GOT3 (cell line): ENCODE measurements at places on chromosomes 5 and 9.
A peak's percentile ranks its signal among the peaks of the same experiment; 100 is the strongest.

DNA sequence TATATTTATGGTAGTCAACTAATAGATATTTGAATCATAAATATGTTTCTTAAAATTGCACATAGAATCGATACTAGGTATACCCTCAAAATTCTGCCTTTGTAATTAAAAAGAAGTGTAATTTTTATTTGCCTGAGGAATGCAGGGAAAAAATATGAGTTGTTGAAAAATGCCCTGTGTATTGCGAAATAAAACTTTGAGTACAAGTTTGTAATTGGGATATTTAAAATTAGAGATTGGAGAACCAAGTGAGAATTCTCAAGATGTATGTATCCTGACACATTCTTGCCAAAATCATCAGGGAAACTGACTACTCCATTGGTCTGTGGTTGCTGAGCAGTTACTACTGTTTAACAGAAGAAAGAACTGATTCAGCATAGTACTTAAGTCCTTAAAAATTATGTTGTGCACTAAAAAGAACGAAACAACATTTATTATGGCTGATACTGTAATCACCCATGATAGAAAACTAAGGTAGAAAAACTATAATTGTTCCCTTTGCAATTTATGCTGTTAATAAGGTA, 36.0 kb downstream of the ST8SIA4 start:
- no peak for DNase-seq

DNA sequence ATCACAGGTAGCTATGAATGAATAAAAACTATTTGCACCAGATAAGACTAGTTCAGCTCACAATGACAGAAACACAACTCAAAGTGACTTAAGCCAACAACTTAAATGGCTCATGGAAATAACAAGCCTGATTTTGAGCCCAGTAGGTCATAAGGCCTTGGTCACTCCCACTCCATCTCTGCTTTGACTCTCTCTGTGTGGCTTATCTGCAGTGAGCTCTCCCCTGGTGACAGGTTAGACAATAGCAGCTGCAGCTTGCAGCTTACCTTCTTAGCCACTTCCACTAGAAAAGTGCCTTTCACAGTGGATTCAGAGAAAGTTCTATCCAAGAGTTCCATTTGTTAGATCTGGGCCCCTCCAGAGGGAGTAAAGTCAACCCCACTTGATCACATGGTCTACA, 315.7 kb downstream of the RAB3C start:
- no peak for DNase-seq

DNA sequence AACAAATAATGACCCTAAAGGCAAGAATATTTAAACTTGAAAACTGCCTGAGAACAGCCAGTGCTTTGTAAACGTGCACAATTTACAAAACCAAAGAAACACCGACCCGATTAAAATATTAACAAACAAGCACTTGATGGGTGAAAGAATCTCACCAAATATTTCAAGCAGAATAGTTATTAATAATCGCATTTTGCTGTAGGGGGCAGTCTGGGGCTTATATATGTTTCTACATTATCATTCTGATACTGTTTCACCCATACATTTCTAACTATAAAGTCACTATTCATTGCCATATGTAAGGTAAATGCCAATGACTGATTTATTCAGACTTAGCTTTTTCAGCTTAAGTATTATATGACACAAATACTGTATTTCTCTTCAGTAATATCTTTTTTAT, 37.7 kb downstream of the UBAP2 start:
- no peak for DNase-seq

DNA sequence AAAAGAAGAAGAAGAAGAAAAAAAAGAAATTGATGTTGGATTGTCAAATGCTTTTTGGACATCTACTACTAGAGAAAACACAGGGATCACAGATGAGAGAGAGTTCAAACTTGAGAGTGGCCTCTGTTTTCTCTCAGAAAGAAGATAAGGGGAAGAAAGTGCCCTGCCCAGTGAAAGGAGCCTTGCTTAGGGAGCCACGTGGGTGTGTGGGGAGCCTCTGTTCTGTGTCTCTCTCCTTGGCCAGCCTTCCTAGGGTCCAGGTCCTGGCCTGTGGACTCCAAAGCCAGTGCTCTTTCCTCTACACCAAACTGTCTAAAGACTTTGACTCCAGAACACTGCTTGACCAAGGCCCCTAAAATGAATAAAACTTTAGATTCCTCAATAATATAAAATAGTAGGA, 22.0 kb upstream of the COL15A1 start:
- DNase-seq, result no peak

- no peak for DNase-seq
These were observed 28.2 kb downstream of the COL15A1 start for GRCh38 chr9:98971915-98972223.

GRCh38 chr5:96031811-96032261, 70.2 kb upstream of the ELL2 start:
- DNase-seq, result no peak

GRCh38 chr9:127318651-127319167, 54.1 kb downstream of the GARNL3 start:
- no peak for DNase-seq

DNA sequence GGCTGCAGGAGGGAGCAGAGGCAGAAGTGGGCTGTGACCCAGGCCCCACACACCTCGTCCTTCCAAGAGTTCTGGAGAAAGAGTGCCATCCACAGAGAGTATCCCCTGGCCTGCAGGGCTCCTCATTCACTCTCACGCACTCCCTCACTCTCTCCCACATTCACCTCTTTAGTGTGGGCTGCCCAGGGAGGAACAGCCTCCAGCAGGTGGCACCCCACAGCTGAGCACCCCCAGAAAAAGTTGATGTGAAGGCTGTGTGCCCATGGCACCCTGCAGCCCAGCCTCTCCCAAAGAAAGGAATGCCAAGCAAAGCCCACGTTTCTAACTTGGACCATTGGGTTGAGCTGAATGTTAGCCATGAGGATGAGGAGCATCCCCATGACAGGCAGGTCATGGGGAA, 4.5 kb upstream of the SHC3 start:
- no peak for DNase-seq

DNA sequence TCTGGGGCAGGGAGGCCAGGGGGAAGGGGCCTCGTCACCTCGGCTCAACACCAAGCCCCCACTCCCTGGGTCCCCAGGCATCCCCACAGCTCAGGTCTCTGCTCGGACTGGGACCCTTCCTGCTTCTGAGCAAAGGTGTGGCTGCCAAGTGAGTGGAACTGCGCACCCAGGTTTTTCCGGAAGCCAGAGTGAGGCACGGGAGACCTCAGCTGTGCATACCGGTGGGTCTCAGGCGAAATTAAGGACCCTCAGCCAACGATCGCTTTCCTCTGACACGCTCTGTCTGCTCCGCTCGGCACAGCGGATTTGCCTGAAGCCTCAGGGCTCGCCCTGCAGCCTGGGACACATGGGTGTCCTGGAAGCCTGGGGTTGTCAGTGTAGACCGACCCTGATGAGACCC, 41.0 kb upstream of the IRX4 start:
- DNase-seq, result no peak

GRCh38 chr5:19546521-19546920, 441.5 kb downstream of the CDH18 start:
- no peak for DNase-seq

- DNase-seq, result no peak
These were observed 88.5 kb upstream of the DAB2 start for GRCh38 chr5:39513236-39513635.

DNA sequence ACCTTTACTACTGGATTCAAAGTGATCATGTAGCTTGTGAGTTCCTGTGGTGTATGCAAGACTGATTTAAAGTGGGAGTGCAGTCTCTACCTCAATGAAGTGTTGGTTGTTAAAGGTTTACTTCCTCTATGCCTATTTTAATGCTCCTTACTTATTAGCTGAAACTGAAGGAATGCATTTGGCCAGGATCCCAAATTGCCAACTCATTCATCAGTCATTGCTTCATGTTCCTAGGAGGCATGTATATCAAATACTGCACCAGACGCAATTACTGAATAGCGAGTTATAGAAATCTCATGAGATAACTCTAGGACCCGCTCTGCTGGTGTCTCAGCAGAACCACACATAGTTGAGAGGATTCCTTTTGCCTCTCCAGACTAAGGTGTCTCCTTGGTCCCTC, 143.0 kb upstream of the RPS23 start:
- DNase-seq, result no peak

DNA sequence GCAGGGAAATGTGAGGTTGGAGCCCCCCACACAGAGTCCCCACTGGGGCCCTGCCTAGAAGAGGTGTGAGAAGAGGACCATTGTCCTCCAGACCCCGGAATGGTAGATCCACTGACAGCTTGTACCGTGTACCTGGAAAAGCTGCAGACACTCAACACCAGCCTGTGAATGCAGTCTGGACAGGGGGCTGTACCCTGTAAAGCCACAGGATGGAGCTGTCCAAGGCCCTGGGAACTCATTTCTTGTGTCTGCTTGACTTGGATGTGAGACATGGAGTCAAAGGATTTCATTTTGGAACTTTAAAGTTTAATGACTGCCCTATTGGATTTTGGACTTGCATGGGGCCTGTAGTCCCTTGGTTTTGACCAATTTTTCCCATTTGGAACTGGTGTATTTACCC, 535.0 kb upstream of the MEF2C start:
- DNase-seq, result peak; percentile 95

DNA sequence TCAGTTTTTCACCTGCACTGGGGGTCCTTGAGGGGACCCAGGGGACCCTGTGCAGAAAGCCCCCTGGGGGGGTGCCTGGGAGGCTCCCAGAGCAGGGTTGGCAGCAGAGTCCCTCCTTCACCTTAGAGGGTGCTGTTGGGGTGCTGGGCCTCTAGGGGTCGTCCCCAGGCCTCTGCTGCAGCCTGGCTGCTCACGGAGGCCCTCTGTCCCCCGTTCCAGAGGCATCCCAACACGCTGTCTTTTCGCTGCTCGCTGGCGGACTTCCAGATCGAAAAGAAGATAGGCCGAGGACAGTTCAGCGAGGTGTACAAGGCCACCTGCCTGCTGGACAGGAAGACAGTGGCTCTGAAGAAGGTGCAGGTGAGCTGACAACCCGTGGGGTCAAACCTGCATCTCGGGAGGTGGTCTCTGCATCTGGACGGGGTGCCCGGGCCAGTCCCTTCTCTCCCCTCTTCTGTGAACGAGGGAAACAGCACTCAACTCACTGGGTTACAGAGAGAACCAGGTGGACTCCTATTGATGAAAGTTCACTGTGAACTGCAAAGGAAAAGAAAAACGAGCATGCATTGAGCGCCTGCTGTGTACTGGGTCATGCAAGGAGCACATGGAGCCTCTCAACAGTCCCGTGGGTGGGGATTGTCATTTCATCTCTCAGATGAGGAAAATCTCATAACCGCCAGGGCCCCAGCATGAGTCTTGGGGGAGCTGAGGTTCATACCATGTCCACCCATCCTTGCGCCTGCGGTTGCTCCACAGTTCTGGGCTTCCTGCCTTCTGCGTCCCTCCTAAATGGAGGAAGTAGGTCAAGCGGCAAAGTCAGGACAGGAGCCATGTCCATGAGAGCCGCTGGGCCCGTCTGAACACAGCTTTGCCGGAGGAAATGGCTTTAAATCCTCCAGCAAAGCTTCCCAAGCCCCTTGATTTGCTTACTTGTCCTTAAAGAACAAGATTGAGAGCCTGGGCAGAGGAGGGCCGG, 54.8 kb downstream of the NEK6 start:
- no peak for DNase-seq

DNA sequence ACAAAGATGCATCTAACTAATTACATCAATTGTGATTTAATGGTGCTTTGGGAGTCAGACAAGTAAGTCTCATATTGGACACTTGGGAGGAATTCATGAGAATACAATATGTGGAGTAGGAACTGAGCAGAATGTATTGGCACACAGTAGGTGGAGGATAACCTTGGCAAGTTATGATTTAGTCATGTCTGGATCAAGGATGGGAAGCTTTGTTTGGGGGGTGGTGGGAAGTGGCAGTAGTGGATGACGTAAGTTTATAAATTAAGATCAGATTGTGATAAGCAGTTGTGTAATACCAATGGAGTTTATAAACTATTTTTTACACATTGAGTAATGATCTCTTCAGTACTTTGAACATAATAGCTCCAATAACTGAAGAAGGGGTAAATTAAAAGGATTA, 67.0 kb downstream of the SGCD start:
- no peak for DNase-seq

DNA sequence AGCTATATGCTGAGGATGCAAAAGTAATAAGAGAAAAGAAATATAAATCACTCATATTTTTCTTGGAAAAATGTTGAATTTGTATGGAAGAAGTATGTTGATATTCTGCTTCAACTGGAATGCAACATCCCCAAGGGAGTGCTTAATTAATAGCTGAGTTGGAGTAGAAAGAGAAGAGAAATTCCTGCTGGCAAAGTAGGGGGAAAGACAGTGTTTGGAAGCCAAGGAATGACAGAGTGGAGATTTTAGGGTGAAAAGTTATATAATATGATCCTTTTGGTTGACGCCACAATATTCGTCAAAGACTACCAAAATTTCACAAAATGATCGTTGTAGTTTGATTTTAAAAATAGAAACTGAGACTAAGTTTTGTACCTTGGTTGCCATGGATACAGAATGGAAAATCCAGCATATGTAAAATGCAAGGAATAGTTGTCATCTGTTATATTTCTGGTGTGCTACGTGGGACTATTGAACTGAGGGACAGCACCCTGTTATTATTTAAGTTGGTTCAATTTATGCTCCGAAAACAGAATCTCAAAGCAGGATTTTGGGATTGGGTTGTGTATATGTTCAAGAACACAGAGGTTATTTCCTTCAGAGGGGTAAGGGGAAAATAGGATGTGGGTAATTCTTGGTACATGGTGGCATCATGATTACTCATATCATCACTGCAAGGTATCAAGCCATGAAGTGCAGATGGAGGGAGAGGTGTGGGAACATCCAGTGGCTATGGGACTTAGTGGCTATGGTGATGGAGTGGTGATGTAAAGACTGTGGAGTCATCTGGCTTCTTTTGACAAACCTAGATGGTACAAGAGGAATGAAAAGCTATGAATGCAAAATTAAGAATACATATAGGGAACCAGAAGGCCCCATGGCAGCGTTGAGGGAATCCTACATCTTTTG, 61.0 kb downstream of the SUB1 start:
- no peak for DNase-seq

- no peak for DNase-seq
These were observed 14.1 kb downstream of the SLC25A46 start for GRCh38 chr5:110752953-110753352.

DNA sequence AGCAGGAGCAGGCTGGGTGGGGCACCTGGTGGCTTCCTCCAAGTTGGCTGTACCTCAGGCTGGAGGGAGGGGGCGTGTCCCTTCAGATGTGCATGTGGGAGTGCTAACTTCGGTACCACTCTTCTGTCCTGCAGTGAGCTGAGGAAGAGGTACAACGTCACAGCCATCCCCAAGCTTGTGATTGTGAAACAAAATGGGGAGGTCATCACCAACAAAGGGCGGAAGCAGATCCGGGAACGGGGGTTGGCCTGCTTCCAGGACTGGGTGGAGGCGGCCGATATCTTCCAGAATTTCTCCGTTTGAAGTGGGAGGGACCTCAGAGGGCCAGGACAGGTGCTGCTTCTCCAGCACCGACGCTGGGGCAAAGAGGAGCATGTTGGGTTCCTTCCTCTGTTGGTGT, 9.3 kb downstream of the NXNL2 start:
- DNase-seq, result no peak

DNA sequence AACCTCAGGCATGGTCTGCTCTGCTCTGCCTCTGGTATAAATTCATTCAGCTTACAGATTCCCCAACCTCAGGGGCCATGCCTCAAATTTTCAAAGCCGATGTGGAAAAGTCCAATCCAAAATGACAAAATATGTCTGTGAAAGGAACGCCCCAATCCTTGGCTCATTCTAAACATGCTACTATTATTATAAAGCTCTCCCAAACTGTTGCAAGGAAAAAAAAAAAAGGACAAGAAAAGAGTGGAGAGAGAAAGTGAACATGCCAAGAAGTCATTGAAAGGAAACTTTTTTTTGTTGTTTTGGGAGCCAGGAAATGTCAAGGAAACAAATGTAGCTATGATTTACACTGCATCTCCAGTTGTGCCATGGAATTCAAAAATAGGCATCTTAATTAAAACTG, 3.8 kb downstream of the COL23A1 start:
- no peak for DNase-seq
